ENCODE measurements at places on chromosomes 16 and 17.

DNA sequence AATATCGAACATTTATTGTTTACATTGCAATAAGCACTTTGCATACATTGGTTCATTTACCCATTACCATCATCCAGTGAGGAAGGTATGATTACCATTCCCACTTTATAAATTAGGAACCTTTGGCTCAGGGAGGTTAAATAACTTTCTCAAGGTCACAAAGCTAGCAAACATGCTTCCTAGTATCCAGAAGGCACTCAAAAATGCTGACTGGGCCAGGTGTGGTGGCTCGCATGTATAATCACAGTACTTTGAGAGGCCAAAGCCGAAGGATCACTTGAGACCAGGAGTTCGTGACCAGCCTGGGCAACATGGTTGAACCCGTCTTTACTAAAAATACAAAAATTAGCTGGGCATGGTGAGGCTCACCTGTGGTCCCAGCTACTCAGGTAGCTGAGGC lies 259.6 kb downstream of the TMEM114 start:
- no peak for DNase-seq

DNA sequence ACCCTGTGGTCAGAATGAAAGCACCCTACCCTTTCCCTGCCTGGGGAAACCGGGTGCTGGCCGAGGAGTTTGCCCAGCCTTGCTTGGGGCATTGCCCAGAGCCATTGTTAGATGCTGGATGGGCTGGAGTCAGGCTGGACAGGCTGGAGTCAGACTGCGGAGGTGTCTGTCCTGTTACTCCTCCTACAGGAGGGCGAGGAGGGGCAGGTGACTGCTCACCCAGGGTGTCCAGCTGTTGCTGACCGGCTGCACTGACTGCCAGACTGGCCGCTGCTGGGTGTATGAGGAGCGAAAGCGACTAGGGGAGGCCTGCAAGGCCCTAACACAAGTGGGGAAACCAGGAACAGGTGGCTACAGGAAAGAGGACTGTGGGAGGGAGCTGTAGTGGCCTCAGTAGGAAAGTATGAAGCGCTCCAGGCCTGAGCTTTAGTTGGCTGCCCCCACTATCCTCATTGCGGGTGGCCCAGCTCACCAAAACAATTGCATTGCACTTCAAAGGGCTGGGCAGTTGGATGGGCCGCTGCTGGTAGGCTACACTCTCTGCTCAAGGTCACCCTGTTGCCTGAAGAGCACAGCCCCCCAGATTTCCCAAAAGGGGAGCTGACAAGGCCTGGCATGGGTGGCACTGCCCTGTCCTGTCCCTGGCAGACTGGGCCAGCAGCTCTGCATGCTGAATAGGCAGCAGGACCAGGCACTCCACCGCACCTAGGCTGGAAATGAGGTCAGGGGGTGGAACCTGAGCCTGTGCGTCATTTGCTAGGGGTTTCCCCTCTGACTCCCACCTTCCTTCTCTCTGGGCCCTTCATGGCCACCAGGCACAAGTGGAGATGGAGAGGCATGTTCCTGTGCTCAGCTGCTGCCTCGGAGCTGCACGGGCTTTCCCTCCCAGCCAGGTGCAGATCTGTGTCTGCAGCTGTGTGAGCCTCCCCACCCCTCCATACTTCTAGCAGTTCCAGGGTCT lies 18.4 kb downstream of the LDHD start:
- peak; percentile 56 for DNase-seq

- no peak for DNase-seq
Measured at GRCh38 chr16:54792811-54793210, 137.9 kb upstream of the IRX5 start.

DNA sequence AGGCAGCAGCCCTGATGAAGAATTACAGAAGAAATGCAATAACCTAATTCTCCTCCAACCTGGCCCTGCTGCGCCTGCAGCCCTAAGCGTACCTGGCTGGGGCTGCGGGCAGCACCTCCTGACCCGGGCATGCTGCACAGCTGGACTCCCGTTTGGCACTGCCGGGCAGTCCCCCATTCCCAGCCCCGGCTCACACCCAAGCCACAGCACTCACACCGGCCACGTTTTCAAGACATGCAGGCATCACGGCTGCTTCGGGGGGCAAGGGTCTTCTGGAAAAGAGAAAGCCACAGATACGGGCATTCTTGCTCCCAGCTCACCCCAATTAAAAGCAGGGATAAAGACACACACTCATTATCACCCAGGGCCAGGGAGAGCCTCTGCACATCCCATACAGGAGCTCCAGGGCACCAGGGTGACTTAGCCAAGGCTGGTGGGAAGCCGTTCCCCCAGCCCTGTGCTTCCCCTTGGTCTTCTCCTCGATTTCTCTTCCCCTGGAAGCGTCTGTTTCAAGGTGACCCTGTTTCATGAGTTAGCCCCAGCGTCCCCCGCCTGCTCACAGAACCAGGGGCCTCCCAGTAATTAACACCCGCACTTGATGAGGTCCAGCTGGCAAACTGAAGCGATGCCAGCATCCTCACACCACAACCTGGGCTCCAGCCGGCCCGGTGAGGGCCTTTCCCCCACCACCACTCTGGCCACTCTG lies 216.7 kb downstream of the C16orf78 start:
- no peak for DNase-seq

GRCh38 chr16:1309888-1310831 lies 724 bp downstream of the UBE2I start:
- peak; percentile 40 for DNase-seq

DNA sequence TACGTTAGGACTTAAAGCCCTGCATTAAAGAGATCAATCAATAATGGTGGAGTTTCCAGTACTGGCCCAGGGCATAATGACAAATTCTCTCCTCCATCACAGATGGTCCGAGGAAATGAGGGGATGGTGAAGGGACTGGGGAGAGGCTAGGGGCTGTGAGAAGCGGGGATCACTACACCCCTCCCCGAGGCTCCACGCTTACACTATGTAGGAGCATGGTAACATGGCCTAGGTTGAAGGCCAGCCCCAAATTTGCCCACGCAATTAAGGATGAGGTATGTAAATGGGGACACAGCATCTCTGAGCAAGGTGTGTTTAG lies 8.0 kb upstream of the AKTIP start:
- DNase-seq: no peak

DNA sequence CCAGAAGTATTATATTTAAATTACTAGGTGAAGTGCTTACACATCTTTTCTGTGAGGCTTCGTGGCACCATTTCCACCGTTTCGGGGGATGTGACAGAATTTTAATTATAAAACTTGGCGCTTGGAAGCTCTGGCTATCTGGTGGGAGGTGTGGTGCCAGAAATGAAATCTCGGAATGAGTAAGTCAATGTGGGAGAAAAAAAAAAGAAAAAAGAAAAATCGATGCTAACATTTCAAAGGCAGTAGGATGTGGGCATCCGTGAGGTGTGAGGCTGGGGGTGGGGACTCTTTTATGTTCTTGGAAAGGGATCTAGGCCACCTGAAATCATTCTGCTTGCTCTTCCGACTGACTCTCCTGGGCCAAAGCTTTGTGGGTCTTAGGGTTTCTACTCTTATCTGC lies 21.9 kb downstream of the CPPED1 start:
- no peak for DNase-seq

DNA sequence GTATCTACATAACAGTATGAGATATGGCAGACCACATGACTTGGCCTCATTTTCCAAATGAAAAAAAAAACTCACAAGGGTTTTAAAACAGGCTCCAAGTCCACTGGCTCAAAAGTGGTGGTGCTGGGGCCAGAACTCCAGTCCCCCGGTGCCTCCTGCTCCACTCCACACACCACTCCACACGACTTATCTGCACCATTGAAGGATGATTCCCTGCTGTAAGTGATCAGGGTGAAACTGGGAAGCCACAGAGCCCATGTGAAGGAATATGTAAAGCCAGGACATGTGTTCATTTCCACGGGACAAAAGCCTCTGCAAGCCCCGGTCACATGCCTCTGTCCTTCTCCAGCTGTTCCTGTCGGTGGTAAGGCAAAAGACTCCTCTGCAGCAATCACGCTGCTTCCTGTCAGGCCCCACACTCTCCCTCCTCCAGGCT lies 97.2 kb downstream of the ZNF18 start:
- DNase-seq: no peak

GRCh38 chr17:49213399-49213798 lies 2.9 kb downstream of the ABI3 start:
- DNase-seq: no peak

DNA sequence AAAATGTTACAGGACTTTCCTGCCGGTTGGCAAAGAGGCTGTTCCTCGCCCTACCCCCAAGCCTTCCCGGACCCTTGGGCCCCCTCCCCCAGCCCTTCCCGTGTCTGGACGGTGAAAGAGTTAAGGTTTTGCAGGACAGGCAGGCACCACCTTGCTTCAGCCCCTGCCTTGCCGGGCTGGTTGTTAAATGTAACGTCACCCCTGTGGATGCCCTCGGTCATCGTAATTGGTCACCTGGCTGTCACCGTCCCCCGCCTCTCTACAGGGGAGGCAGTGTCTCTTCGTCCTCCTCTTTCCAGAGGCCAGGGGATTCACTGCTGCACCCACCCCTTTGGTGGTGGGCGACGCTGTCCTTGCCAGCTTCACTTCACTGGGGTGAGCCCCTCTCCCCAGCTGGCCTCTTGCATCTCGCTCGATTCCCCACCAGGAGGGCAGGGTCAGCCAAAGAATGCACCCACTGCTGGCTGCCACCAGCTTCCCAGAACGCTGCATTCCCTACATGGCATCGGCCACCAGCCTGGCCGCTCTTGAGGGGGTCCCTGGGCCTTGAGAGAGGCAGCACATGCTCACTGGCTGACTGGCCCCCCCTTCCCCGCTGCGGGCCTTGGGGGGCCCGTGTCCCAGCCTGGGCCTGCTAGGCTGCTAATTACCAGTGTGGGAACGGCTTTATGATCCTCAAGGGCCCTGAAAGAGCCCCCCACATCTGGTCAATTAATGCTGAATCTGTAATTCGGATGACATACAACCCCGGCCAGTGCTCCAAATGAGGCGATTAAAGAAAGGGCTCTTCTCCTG lies 25.2 kb upstream of the GSE1 start:
- no peak for DNase-seq

- DNase-seq: no peak
Measured at GRCh38 chr17:79424471-79425185, 186.2 kb downstream of the RBFOX3 start.

DNA sequence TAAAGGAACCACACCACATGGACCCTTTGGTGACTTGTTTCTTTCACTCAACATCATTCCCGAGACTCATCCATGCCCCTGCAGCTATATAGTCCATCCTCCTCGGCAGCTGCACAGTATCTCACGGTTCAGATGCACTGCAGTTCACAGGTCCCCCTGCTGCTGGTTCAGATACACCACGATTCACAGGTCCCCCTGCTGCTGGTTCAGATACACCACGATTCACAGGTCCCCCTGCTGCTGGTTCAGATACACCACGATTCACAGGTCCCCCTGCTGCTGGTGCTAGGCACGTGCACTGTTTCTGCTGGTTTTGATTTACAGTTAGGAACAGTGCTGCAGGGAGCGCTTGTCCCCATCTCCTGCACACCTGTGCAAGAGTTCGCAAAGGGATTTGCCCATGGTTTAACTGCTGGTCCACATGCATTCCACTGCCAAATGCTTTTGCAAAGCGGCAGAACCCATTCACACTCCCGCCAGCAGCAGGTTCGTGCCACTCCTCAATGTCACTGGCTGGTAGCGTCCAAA lies 3.8 kb downstream of the HSDL1 start:
- DNase-seq: no peak

DNA sequence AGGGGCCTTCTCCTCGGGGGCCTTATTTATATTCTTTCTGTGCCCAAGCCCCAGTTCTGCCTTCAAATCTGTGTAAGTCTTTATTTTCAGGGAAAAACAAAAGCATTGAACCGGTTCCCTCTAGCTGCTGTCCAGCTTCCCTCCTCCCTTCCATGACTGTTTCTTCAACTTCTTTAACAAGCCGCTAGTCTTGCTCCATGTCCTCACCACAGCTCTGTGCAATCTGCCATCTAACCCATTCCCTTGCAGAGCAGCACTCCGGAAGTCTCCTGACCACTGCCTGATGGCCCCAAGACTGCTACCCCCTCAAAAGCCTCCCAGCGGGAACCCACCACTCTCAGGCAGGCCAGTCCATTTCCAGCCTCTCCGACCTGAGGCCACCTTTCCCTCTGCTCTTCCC lies 16.9 kb downstream of the EMC8 start:
- DNase-seq: no peak

- no peak for DNase-seq
Measured at GRCh38 chr17:78976907-78977680, 2.6 kb downstream of the LGALS3BP start.

DNA sequence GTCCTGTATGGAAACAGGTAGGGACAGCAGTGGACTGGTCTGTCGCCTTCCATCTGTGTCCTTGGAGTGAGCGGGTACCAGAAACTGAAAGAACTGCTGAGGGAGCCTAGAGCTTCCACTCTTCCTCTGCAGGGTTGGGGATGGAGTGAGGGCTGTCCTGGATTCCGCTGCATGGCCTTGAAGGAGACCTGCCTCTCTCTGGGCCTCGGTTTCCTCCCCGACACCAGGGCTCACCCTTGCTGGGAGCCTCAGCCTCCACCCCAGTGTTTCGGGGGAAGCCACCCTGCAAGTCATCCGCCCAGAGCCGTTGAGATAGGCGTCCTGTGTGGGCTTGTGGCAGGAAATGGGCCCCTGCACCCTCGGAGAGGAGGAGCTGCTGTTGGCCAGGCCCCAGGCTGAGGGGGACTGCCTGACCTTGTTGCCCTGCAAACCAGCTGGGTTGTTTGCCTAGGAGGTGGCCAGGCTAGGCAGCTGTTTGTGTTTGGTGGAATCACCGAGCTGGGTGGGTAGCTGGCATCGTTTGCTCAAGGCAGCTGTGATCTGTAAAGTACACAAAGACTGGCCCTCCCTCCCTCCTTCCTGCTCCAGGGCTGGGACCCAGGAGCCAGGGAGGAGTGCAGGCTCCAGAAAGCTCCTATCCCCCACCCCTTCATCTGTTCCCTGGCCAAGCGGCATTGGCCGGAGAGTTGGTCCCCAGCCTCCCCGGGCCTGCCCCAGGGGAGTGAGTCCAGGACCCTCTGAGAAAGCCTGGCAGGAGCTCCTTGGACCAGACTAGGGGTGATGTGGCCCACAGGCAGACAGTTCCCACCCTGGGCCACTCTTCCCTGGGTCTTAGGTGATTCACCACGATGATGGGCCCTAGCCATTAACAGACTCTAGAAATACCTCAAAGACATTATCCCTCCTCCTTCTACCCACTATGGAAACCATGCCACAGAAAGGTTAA lies 1.3 kb downstream of the RAB37 start:
- DNase-seq: no peak

- DNase-seq: no peak
Measured at GRCh38 chr17:15380446-15380845, 39.0 kb upstream of the TEKT3 start.

GRCh38 chr16:83615953-83616350 lies 191.8 kb upstream of the HSBP1 start:
- DNase-seq: no peak

- DNase-seq: no peak
Measured at GRCh38 chr16:87733190-87733589, 32.6 kb downstream of the KLHDC4 start.

DNA sequence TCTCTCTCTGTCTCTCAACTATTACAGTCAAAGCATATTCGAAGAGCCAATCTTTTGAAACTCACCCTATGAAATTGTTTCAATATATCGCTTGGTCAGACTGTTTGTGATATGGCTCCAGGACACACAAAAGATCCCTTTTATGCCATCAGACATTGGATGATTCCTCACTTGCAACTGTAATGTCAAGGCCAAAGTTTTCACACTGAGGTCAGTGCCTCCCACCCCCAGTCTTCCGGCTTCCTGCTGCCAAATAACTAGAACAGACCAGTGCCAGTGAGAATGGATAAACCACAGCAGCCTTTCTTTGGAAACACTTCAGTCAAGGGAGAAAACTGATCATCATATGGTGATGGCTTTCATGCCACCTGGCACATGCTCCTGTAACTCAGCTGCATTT lies 321.9 kb upstream of the ZFHX3 start:
- no peak for DNase-seq

GRCh38 chr17:7515911-7516610 lies 31.9 kb downstream of the POLR2A start:
- DNase-seq: no peak

Measured in stimulated activated CD8-positive, alpha-beta memory T cell treated with anti-CD3 and anti-CD28 coated beads, Interleukin-4, amount 100 ng/mL, for 4 hours (primary cell).